Mammary microvascular endothelial cell (primary cell): ENCODE measurements at places on chromosomes 5 and 9. TPM values are rescaled to one million over a fixed set of nuclear protein-coding genes. Genes with fewer than 3 reads are reported as not detected.

ZNF883 gene
- 0.13 and 0.25 TPM in 2 replicates for total RNA-seq

SPOCK1 gene
- total RNA-seq, result 2.2 and 2.7 TPM in 2 replicates

PDGFRB gene
- total RNA-seq, result 0.69 and 1.6 TPM in 2 replicates

SPATA31C1 gene
- total RNA-seq, result not detected in 2 replicates

SEMA4D gene
- total RNA-seq, result 1.3 and 1.8 TPM in 2 replicates

SUSD1 gene
- 29.2 and 35.6 TPM in 2 replicates for total RNA-seq

SPATA9 gene
- total RNA-seq, result 0.39 and 2.3 TPM in 2 replicates
